ENCODE measurements at places on chromosomes 1 and 21.

DNA sequence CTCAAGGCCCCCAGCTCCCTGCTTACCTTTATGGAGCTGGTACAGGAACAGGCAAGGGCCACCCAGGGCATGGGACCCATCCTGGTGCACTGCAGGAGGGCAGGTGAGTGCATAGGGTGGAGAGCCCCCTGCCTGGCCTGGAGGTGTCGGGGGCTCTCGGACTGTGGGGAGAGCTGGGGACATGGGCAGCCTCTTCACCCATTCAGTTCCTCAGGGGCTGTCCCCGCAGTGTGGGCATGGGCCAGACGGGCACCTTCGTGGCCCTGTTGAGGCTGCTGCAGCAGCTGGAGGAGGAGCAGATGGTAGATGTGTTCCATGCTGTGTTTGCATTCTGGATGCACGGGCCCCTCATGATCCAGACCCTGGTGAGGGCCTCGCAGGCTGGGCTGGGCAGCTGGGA is 7.3 kb upstream of the LGR6 start:
- no peak for ATAC-seq

DNA sequence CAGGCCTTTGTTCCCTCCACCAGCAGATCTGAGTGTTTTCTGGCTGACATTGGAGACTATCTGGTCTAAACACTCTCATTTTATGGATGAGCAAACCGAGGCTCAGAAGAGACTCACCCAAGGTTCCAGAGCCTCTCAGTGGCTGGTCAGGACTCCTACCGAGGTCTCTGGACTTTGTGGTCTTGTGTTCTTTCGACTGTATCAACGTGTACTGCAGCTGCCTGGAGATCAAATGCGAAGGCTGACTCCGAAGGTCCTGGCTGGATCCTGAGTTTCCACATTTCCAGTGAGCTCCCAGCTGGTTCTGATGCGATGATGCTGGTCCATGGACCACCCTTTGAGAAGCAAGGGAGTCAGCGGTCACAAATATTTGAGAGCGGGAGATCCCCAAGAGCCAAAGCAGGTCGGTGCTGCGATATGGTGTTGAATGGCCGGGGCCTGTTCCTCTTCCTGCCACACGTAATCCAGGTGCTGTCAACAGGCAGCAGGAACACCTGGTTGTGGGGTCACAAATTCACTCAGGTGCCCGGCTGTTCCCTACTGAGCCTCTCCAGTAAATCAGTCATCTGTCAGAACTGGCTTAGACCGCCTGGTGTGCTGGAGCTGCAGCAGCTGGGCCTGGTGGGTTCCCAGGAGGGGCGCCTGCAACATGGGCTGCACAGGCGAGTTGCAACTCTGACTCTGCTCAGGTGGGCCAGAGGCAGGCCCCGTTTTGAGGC is 94.8 kb upstream of the USP24 start:
- no peak for ATAC-seq

GRCh38 chr1:101005183-101005582 is 20.4 kb downstream of the DPH5 start:
- ATAC-seq, result no peak

DNA sequence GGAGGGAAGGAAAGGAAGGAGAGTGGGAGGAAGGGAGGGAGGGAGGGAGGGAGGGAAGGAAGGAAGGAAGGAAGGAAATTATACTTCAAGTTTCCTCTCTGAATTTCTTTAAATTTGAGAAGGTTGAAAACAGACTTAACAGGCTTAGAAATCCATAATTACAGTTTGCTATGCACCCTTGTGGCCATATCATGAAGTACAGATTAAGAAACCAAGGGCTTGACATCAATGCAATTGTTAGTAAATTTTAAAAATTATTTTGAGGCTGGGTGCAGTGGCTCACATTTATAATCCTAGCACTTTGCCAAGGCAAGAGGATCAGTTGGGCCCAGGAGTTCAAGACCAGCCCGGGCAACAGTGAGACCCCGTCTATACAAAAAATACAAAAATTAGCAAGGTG is 14.4 kb downstream of the ANP32E start:
- no peak for ATAC-seq

DNA sequence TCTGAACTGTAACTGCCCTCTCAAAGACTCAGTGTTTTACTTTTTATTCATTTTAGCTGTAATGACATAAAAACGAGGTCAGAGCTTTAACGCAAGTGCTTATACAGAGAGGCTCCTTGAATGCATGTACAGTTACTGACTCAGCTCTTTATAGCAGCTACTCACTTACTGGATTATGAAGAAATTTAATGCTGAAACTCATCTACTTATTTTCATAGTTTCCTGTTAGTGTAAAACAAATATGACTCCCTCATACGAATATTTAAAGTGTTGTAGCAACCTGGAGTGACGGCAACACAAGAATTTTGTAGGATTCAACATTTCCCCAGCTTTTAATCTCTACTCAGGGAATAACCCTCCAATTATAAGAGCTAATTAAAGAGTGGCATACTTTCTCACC is 32.7 kb downstream of the ADSS2 start:
- no peak for ATAC-seq

DNA sequence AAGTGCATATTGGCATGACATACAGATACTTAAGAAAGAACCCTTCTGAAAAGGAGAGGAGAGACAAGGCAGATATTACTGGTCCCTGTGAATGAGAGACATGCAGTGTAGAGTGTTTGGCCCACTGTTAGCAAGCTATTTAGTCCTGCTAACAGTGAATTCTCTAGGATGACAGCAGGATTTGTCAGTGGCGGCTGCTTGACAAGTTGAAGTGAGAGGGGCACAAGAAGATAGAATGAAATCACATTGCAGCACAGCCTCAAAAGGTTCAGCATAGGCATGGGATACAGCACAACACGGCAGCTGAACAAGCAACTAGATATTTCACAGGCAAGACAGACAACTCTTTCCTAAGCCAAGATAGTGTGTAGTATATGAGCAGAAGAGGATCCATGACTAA is 407.9 kb downstream of the PLA2G4A start:
- no peak for ATAC-seq

- no peak for ATAC-seq
These were observed 80.9 kb upstream of the ADAMTS5 start for GRCh38 chr21:27047658-27048314.

GRCh38 chr1:26162220-26162709 is 3.4 kb downstream of the FAM110D start:
- ATAC-seq, result no peak

DNA sequence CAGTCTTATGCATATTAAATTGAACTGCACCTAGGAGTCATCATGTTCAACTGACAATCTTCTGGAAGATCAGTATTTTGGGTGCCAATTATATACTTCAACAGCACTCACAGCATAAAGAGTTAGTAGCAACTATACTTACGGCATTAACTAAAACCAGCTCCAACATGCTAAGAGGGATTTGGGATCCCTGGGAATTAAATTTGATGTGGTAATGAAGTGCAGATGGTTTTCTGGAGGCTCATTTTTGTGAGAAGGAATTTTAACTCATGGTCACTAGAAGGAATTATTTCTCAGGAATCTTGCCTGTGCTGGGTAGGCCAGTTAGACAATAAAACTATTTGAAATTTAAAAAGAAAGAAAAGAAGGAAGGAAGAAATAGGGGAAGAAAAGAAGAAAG is 18.3 kb downstream of the IFI44 start:
- ATAC-seq, result no peak

GRCh38 chr1:196774603-196775002 is at the start of gene CFHR3:
CFHR3 (plus strand) TSS chr1:196774840; CDS start chr1:196774887, 47 bp downstream.
- no peak for ATAC-seq

GRCh38 chr1:178096421-178096820 is 2.5 kb downstream of the RASAL2 start:
- ATAC-seq, result no peak

DNA sequence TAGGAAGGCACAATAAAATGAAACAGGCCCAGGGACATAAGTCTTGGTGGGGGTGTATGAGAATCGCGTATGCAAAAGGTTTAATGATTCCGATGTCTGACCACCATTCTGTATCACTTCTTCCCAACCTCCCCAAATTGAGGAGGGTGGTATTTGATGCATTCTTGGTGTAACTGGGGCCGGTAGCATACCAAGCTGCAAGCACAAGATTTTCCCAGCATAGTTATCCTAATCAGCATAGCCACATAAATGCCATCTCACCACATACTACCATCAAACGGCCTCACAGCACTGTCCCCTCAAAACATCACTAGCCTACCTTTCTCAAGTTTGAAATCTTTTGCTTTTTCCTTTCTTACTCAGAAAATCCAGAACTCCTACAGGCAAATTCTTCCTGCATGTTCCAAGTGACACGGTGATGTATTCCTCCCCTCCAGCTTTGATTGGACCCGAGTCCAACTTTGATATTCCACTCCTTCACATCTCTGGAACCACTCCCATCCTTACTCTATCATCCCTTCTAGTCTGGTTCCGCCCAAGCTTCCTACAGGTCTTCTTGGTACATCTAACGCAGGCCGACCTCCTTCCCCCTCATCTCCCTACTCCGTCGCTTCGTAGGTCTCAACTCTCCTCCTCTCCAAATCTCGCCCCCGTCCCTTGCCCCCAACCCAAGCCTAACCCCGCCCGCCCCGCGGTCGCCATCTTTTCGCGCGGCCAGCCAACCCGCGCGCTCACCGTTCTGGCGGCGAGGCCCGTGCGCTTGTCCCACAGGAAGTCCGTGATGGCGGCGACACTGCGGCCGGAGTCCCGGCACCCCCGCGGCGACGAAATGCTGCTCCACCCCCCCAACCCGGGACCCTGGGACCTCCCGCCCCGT is 600 bp downstream of the CLK2 start:
- peak; percentile 37 for ATAC-seq

DNA sequence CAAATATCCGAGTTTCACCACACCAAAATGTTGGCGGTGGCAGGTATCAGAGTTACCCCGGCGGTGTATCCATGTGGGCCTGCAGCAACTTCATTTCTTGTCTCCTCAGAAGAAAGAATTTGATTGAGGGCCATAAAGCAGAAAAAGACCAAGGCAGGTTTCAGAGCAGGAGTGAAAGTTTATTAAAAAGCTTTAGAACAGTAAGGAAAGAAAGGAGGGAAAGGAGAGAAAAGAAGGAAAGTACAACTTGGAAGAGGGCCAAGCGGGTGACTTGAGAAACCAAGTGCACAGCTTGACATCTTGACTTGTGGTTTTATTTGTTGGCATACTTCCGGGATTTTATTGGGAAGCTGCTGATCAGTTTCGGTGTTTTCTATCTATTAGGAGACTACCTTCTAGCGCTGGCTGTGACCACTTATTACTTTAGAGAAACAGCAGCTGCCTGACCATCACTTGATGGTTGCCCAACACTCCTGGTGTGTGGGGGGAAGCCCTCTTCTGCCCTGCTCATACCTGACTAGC is 75.5 kb upstream of the RAB3GAP2 start:
- ATAC-seq, result no peak

- no peak for ATAC-seq
These were observed 29.3 kb downstream of the TMEM200B start for GRCh38 chr1:29094433-29094832.

- ATAC-seq, result no peak
These were observed 83.2 kb downstream of the HIVEP3 start for GRCh38 chr1:41835485-41835884.

- ATAC-seq, result no peak
These were observed 5.1 kb downstream of the COL24A1 start for GRCh38 chr1:86151427-86151826.

- no peak for ATAC-seq
These were observed 391.0 kb downstream of the OMA1 start for GRCh38 chr1:58155418-58156123.

DNA sequence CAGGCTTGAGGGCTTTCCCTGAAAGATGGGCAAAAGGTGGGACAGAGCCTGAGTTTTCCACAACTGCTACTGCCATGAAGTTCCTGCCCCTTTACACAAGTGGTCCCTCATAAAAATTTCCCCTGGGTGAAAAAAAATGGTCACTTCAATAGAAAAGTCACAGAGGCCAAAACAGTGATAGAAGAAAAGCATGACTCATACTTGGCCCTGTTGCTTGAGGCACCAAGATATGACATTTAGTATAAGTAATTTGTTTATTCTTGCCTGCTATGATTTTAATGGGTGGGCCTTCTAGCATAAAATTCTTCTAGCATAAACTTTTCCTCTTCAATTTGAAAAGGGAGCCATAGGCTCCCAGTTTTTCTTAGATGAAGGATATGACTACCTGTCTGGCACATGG is 280.2 kb downstream of the DPYD start:
- no peak for ATAC-seq

GRCh38 chr21:39006571-39007311 is 176.5 kb downstream of the PSMG1 start:
- ATAC-seq, result no peak

DNA sequence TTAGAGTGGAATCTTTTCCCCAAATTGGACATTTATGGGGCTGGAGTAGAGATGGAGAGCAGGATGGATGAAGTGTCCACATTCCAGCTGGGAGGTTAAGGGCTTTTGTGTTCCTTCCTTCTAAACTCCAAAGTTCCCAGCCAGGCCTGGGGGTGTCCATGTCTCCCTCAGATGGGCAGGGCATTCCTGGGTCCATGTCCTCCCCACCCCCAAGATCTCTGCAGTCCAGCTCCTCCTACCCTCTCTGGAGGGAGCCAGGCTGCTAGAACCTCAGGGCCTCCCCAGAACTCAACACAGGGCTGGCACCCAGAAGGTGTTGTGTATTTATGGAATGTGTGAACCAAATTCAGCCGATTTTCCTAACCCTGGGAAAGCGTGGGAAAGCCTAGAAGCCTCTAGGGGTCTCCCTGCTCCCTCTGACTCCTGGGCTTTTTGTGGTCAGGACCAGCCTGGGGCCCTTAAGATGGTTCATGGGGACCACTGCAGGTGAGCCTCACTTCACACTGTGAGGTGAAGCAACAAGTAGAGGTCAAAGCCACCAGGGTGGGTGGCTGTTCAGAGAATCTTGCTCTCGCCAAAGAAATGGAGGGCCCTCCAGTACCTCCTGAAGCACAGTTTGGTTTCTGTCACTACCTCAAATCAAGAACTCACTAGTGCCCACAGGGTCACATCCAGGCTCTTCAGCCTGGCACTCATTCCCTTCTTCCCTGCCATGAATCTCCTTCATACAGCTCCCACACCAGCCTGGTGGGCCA is 54.8 kb downstream of the GLIS1 start:
- ATAC-seq, result no peak

DNA sequence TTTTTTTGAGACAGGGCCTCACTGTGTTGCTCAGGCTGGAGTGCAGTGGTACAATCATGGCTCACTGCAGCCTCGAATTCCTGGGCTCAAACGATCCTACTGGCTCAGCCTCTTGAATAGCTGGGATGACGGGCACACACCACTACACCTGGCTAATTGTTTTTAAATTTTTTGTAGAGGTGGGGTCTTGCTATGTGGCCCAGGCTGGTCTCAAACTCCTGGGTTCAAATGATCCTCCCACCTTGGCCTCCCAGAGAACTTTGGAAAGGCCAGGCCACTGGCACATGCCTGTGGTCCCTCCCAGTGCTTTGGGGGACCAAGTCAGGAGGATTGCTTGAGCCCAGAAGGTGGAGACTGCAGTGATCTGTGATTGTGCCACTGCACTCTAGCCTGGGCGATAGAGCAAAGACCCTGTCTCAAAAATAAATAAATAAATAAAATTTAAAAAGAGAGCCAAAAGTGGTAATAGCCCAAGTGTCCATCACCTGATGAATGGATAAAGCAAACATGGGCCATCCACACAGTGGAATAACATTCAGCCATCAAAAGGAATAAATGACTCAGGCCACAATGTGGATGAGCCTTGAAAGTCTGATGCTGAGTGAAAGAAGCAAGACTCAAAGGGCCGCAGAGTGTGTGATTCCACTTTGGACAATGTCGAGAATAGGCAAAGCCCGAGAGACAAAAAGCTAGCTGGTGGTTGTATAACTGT is 40.8 kb downstream of the PRSS38 start:
- ATAC-seq, result no peak
